Left cardiac atrium (tissue), 4 donors: ENCODE measurements at places on chromosomes 7 and 10. TPM values are rescaled to one million over a fixed set of nuclear protein-coding genes. Genes with fewer than 3 reads are reported as not detected.

The RBP3 gene
- not detected for total RNA-seq

The FBH1 gene
- 67.4 TPM for total RNA-seq

The HOXA13 gene
- total RNA-seq = not detected

The EBF3 gene
- 10.1 TPM for total RNA-seq

The PDK4 gene
- 528 TPM for total RNA-seq

The RNF32 gene
- 0.76 TPM for total RNA-seq

The SFMBT2 gene
- 11.4 TPM for total RNA-seq

DNA sequence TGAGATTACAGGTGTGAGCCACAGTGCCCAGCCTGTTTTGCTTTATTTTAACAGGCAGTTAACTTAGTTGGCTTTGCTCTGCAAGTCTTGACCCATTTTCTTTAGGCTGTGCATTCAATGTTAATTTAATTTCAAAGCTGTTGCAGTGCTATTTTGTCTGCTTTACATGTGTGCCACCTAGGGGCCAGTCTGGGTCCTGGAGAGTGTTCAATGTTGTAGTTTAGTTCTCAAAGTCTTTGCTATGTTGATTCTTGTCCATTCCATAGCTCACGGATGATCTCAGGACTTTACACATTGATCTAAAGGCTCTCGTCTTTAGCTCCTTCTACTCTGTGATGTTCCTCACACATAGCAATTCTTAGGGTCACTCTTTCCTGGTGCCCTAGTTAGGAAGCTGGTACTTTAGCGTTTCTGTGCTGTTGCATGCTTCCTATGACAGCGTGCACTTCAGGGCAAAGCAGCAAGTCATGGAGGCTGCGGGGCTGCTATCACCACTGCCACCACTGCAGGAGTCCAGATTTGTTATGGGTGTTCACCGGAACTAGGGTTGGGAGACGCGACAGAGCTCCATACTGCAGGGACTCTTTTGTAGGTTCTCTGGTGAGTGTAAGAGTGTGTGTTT is 16.4 kb upstream of the ABCA13 start:
- no peak for DNase-seq

- no peak for DNase-seq
Observed at GRCh38 chr7:46150202-46150601, 229.1 kb upstream of the IGFBP3 start.

- DNase-seq = peak; percentile 35
Observed at GRCh38 chr10:74855027-74855426, 28.6 kb downstream of the KAT6B start.

- no peak for DNase-seq
Observed at GRCh38 chr10:78730754-78731153, 338.0 kb upstream of the ZMIZ1 start.

GRCh38 chr10:117391436-117392205 is 16.4 kb upstream of the PDZD8 start:
- DNase-seq = peak; percentile 37

- no peak for DNase-seq
Observed at GRCh38 chr7:80984619-80985018, 65.8 kb upstream of the SEMA3C start.

DNA sequence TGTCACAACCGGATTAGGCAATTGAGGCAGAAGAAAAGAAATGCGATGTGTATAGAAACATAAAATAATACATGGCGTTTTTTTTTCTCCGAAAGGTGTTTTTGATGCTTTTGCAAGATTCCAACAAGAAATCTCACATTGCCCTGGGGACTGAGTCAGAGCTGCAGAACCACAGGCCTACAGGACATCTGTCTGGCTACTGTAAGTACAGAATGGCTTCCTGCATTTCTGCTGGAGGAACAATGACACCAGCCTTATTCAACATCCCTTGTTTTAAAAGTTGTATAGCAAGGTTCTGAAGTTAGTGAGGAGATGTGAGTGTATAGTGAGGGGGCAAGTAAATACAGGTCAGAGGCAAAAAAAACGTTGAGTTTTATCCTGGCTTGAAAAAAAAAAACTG is 256.4 kb downstream of the ABCA13 start:
- DNase-seq = no peak

- no peak for DNase-seq
Observed at GRCh38 chr7:130887182-130887956, 153.4 kb upstream of the KLF14 start.

- DNase-seq = no peak
Observed at GRCh38 chr10:133336577-133337369, at the start of gene CALY. Gene CALY (minus strand): TSS chr10:133336896. CDS start chr10:133328989, 7,907 bp downstream.

GRCh38 chr7:23471106-23471859 is 992 bp upstream of the IGF2BP3 start:
- DNase-seq = no peak
